ENCODE measurements at places on chromosomes 5 and 9.
A peak's percentile ranks its signal among the peaks of the same experiment; 100 is the strongest.

DNA sequence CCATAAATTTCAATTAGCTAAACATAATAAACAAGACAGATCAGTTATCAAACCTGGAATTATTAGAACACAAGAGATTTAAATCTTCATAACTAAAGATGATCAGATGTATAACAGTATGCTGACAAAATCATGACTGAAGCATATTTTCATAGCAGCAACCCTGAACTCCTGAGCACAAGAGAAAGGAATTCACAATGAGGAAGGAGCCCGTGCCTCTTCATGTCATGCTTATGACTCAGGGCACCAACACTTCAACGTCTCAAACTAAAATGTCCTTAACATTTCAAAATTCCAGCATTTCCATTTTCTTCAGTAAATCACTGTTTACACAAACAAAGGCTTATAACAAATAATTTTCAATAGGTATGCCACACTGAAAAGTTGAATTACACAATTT, 6.7 kb downstream of the AP3B1 start:
- DNase-seq = no peak

DNA sequence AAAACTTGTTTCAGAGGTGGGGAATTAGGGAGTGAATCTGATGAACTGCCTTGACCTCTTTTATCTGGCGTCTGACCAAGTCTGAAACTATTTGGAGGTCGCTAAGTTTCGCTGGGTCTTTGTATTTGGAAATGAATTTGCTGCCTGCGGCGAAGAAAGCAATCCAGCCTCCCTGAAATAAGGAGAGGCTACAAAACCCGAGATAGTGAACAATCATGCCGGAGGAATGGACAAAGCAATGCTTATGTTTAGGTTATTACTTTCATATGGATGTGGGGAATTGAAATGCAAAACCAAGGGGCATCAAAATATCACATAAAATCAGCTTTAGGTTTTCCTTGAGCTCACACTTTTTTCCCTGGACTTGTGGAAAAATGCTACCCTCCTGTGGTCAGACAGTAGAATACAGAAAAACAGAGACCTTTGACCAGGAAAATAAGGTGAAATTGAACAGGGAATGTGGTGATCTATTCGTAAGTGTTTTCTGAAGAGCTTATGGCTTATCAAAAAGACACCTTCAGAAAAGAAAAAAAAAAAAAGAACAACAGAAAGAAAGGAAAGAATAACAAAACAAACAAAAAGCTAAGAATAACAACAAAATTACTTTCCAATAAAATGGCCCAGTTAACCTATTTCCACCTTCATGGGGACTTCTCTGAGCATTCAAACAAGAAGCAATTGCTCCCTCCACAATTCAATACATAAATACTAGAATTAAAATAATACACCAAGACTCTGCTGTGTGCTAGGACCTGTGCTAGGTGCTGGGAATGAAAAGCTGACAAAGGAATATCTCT, 68.6 kb upstream of the DPYSL3 start:
- DNase-seq = no peak

GRCh38 chr9:101376111-101376848, 8.5 kb downstream of the BAAT start:
- no peak for DNase-seq

- no peak for DNase-seq
These were observed 59.3 kb upstream of the GLRX start for GRCh38 chr5:95881833-95882232.

- DNase-seq = no peak
These were observed 5.1 kb downstream of the TBC1D13 start for GRCh38 chr9:128792134-128792533.

DNA sequence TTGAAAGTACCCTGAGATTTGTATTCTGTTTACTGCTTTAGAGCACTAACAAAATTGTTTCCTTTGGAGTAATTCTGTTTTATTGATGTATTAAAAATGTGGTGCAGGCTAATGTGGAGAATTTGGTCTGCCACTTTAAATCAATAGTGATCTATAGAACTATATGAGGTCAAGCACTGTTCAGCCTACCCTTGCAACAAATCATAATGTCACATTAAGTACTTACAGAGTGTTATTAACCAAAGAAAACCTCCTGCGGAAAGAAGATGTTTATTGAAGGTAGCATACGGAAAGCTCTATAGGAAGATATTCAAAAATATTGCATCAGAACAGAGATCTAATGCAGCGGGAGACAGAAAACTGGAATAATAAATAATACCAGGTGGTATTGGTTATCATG, 865.0 kb upstream of the TYRP1 start:
- no peak for DNase-seq

DNA sequence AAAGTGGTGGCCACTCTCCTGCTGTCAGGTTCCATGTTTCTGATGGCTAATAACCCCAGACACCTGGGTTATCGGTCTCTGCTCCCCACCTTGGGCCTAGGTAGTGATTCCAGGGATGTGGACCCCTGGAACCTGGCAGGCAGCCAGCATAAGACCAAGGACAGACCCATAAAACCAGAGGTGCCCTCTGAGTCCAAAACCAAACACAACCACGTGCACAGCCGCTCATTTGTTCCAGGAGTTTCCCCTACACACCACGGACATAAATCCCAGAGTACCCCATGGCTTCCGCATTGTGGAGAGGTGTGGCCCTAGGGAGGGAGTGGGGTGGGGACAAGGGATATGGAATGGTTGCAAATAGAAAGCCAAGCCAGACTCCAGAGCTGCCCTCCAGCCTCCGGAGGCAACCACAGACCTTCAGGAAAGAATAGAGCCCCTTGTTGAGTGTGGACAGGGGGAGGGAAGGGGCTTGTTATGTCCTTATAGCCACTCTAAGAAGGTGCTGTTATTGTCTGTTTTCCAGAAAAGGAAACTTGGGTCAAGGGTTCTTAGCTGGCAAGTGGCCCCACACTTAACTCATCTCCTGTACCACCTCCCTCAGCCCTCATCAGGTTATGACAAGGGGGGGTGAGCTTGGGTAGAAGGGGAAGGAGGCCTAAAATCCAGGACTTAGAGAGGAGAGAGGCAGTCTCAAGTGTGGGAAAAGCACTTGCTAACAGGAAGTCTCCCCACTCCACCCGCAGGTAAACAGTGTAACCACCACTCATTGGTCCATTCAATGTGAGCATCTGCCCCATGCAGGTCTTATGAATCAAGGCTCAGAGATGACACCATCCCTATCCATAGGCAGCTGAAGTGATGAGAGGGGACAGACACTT, 23.6 kb upstream of the CYSTM1 start:
- DNase-seq = no peak

DNA sequence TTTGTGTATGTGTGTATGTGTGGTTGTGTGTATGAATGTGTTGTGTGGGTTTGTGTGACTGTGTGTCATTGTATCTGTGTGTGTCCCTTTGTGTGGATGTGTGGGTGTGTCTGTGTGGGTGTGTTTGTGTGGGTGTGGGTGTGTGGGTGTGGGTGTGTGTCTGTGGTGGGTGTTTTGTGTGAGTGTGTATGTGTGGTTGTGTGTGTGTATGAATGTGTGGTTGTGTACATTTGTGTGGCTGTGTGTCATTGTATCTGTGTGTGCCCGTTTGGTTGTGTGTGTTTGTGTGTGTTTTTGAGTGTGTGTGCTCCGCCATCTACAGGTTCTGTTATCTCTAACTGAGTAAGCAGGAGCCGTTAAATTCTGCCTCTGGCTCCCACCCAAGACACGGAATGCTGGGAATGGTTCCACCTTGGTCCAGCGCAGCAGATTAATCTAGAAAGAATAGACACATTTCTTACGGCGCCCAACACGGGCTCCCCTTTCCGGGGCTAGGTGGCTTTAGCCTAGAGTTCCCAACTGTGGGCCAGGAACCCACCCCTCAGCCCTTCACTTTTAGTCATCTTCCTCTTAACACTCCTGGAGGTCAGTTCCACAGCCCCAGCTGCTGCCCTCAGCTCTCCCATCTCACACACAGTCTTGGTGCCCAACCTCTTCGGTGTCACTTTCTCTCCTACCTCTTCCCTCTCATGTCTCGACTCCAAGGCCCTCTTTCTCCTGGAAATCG, 197.1 kb downstream of the TTLL11 start:
- no peak for DNase-seq

- DNase-seq = peak; percentile 79
These were observed 28.7 kb downstream of the CDKN2A start for GRCh38 chr9:21965401-21965951.

DNA sequence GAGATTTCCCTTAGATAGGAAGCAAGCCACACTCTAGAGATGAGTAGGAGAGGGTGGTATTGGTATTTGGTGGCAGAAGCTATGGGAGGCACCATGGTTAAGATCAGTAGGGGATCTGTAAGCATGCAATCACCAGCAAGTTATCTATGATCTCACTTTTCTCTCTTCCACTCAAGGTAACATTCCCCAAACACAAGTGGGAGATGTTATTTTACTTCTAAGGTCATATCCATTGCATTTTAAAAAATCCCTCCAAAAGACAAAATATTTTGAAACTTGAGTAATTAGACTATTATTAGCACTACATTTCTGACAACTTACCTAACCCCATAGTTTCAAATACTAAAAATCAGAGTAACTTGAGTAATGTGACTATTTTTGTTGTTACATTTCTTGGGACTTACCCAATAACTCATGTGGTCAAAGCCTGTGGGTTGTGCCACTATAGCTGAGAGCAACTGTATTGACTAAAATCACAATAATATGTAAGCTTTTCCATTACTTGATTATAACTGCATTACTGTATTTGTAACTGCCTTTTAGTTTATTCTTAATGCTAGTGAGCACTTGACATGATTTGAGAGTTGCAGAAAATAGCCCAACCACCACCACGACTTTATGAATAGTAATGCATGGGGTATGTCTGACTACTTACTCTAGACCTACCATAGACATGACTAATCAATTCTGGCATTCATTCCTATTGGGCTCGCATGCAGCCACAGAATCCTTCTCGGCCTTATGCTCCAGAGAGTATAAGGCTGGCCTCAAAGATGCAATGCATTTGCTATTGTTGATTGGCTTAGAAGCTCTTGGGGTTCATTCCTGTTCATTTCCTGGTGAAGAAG, 264.7 kb downstream of the TRIM32 start:
- DNase-seq = no peak

DNA sequence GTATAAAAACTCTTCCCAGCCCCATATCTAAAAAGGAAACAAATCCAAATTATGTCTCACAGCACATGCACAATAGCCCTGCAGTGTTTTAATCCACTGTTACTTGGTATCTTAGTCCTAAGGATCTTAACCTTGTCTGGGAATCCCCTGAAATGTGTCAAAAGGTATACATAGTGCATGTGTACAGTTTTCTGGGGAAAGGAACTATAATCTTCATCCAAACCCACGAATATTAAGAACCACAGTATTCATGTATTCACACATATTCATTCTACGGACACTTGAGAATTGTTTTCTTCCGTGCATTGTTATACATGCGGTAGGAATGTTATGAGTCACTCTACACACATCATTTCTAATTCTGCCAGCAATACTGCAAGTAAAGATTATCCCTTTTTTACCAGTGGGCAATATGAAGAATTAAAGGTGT, 47.8 kb upstream of the SNX2 start:
- DNase-seq = no peak

DNA sequence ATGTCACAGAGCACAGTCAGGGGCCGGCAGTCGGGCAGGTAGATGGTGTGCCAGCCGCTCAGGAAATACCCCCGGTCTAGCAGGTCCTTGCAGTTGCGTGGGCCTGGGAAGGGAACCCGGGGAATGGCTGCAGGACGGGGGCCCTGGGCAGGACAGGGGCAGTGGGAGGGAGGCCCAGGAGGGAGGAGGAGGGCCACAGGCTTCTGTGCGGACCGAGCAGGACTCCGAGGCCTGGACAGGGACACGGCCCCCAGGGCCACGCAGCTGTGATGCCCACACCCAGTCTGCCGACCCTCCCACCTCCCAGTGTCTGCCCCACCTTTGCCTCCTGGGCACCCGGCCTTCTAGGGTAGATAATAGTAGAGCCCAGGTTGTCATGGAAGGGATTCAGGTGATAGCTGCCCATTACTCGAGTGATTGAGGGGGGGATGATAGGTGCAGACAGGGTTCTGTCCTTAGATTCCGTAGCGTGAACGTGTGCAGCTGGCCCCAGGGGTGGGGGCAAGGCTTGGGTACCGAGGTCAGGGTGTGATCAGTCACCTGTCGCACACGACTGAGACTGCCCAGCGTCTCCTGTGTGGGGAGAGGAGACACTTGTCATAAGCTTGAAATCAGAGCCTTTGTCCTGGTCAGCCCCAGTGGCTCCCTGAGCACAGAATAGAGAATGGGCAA, 4.5 kb downstream of the FCN1 start:
- DNase-seq = no peak

DNA sequence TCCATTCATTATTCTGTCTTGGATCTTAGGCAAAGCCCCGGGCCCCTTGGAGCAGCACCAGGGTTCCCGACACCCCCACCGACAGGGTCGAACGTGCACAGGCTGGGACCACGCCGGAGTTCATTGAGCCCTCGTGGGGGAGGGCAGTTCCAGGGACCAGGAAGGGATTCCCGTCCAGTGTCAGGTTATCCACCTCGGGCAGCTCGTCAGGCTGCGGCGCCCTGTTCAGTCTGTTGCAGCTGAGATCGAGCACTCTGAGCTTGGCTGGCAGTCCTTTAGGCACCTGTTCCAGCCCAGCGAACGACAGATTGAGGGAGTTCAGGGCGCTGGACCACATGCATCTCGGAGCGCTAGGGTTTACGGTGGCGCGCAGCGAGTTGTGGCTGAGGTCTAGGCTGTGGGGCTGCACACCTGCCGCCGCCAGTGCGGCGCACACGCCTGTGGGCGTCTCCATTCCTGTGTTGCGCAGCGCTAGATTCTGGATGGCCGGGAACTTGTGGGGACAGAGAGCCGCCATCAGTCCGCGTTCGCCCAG, 1.1 kb downstream of the CD14 start:
- no peak for DNase-seq

DNA sequence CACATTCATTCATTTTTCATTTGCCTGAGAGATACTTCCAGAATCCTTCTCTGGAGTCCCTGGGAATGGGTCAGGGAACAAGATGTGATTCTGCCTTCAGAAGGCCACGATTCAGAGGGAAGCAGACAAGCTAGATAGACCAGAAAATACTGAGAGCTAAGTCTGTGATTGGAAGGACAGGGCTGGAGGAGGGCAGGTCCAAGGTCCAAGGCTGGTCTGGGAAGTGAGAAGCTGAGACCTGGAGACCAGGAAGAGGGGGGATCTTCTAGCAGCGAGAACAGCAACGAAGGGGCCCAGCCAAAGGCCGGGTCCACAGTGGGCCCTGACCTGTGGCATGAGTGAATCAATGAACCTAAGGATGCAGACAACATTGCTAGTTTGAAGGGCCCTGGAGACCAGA, 4.1 kb upstream of the IER5L start:
- DNase-seq = no peak

GRCh38 chr5:20359377-20359776, 371.4 kb upstream of the CDH18 start:
- DNase-seq = no peak

DNA sequence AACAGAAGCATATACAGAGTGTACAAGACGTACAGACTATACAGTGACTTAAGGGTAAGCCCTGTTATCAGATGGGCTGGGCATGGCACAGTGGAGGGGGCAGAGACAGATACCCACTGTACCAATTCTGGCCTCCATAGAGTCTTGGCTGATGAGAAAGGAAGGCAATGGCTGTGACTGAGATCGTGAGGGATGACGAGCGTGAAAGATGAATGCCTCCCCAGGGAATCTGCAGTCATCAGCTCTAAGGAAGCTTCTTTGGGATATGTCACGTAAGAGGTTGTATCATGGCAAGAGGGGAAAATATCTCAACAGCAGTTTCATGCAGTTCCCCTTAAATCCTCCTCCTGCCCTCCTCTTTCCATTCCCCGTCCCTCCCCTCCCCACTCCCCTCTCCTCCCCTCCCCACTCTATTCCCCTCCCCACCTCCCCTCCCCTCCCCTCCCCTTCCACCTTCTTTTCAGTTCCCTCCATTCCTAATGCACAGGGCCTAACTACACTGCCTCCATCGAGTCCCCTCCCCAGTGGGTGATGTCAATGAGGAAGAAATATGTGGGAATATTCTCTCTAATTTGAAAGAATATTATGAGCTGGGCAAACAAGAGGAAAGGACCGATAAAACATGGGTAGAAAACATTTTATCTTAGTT, 226.4 kb upstream of the DAP start:
- no peak for DNase-seq

All from H1 (cell line).